ENCODE measurements at places on chromosomes 6 and 20. TPM values are rescaled to one million over a fixed set of nuclear protein-coding genes. Genes with fewer than 3 reads are reported as not detected.

Gene LRRN4
- total RNA-seq, result not detected

Gene ULBP1
- 0.27 TPM for total RNA-seq

Gene DSTN
- total RNA-seq, result 616 TPM

Gene RAET1E
- total RNA-seq, result 90.1 TPM

GRCh38 chr6:156420172-156420993 is 356.8 kb upstream of the ARID1B start:
- H3K27me3 ChIP-seq, result no peaks in the 10 kb centered on the region
- no peaks in the 10 kb centered on the region for H3K36me3 ChIP-seq
- H3K4me3 ChIP-seq, result no peak overlapping the region
- no peak overlapping the region for H3K27ac ChIP-seq
- DNase-seq, result no peak

- H3K27ac ChIP-seq, result no peak overlapping the region
- H3K4me1 ChIP-seq, result peaks cover 9% of the 10 kb centered on the region
- H3K27me3 ChIP-seq, result no peaks in the 10 kb centered on the region
- no peak overlapping the region for H3K4me3 ChIP-seq
- no peak for DNase-seq
These were observed 173.8 kb downstream of the PTPRK start for GRCh38 chr6:128346569-128346968.

DNA sequence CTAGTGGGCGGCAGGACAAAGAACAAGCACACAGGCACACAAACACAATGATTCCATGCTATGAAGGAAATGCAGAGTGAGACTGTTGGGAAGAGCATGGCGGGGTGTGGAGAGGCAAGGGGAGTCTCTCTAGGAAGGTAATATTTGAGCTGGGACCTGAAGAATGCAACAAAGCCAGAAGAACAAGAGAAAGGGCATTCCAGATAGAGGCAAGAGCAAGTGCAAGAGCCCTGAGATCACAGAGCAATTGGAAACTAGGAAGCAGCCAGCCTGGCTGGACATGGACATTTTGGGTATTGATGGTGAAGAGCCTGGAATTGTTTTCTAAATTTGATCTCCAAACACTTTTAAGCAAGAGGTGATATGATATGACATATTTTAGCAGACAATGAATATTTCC is 15.4 kb downstream of the SRXN1 start:
- H3K36me3 ChIP-seq, result no peaks in the 10 kb centered on the region
- H3K27me3 ChIP-seq, result peaks cover 54% of the 10 kb centered on the region
- H3K4me1 ChIP-seq, result peaks cover 4% of the 10 kb centered on the region
- H3K27ac ChIP-seq, result no peak overlapping the region
- no peak overlapping the region for H3K4me3 ChIP-seq

- no peaks in the 10 kb centered on the region for H3K36me3 ChIP-seq
- no peak overlapping the region for H3K4me3 ChIP-seq
- H3K4me1 ChIP-seq, result no peaks in the 10 kb centered on the region
- H3K27ac ChIP-seq, result no peak overlapping the region
- no peaks in the 10 kb centered on the region for H3K27me3 ChIP-seq
- no peak for DNase-seq
These were observed 1108.1 kb downstream of the GRIK2 start for GRCh38 chr6:102501615-102502014.

DNA sequence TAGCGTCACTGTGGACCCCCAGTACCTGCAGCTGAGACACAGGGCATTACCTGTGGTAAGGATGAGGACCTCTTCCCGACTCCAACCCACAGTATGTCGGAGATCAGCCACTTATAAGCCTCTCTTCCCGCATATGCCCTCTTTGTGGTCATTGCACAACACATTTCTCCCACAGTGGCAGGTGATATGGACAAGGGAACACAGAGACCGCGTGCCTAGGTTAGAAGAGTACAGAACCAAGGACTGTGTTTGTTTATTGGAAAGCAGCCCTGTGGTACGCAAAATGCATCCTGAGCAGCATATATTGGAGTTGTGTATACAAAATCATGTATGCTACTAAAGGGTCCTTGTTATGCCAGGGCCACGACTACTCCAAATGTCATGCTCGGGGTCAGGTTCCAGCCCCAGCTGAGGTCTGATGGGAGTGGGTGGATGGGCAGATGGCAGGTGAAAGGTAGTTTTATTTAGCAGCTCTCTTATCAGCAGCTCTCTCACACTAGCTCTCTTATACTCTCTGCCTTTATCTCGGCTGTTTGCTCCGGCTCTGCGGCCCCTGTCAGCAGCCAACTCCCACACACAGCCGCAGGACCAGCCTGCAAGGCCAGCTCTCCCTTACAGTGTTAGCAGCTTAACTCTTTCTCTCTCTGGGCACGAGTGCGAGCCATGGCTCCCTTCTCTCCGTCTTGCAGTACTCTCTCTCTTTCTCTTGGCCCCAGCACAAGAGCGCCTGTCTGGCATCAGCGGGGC is 569.0 kb downstream of the KIF16B start:
- H3K27ac ChIP-seq, result no peak overlapping the region
- H3K27me3 ChIP-seq, result no peaks in the 10 kb centered on the region
- DNase-seq, result no peak
- H3K4me3 ChIP-seq, result no peak overlapping the region
- no peaks in the 10 kb centered on the region for H3K4me1 ChIP-seq

DNA sequence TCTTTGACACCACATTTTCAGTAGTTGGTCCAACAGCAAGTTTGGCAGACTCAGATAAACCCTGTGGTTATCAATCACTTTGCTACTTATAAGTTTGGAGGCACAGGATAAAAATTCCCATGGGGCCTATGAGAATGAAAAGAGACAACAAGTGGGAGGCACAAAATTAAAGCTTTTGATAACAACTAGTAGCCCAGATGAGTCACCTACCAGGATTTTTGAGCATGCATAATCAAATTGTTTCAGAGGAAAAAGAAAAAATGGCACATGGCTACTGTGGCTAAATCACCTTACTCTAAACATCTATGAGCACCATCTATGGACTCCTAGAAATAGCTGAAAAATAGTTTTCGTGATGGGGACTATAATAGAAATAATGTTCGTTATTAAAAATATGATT is 40.8 kb upstream of the BMP5 start:
- H3K27ac ChIP-seq, result no peak overlapping the region
- DNase-seq, result no peak
- no peaks in the 10 kb centered on the region for H3K27me3 ChIP-seq
- no peak overlapping the region for H3K4me3 ChIP-seq

DNA sequence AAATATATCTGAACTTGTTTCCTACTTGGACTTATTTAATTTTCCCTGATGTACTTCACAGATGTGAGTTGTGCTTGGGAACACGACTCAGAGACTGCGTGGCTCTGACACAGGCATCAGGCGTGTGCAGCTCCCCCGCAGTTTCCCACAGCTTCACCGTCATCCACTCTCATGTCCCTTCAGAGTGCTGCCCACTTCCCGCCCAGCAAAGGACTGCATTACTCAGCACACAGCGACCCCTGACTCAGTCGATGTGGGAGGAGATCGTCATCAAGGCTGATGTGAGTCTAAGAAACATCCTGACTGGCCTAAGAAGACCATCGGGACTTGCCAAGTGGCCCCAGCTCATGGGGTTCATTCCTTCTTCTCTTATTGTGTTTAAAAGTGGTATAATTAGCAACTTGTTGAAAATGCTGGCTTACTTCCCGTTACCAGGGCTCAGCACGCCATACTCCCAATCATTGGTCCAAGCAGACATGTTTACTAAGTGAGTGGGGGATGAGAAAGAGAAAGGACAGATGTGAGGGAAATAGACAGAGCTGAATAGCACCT is 539.4 kb upstream of the JARID2 start:
- H3K4me3 ChIP-seq, result no peak overlapping the region
- H3K27ac ChIP-seq, result peak overlapping the region; percentile 64
- H3K36me3 ChIP-seq, result no peaks in the 10 kb centered on the region
- no peak for DNase-seq
- peaks cover 16% of the 10 kb centered on the region for H3K4me1 ChIP-seq
- H3K27me3 ChIP-seq, result no peaks in the 10 kb centered on the region

DNA sequence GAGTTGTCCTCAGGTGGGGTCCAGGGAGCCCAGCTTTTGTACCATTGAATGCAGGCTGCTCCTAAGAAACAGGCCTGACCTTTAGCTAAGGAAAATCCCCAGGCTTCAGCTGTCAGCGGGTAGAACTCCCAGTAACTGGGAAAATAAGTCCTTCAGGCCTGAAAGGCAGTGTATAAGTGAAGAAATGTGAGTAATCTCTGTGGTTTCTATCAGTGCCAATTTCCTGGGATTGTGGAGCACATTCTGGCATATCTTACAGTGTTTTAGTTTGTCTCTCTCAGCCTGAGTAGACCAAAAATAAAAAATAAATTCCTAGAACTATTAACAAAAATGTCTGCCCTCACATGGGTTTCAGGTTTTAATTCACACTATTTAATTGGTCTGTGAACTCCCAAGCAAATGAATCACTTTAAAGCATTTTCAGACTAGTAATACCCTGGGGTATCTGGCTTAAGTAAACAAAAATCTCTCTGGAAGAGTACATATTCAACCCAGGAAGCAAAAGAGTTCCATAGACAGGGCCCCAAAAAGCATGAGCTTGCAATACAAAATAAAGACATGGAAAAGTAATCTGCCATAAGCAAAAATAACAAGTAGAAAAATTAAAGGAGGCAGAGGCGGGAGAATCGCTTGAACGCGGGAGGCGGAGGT is 566.2 kb upstream of the NOX3 start:
- DNase-seq, result no peak

- H3K4me3 ChIP-seq, result no peak overlapping the region
- no peaks in the 10 kb centered on the region for H3K36me3 ChIP-seq
- no peak for DNase-seq
These were observed 41.6 kb downstream of the KCNQ2 start for GRCh38 chr20:63430891-63431290.

GRCh38 chr6:169852504-169853195 is 101.2 kb downstream of the ERMARD start:
- no peak overlapping the region for H3K4me3 ChIP-seq
- H3K36me3 ChIP-seq, result no peaks in the 10 kb centered on the region
- H3K4me1 ChIP-seq, result peaks cover 19% of the 10 kb centered on the region

GRCh38 chr20:35888657-35889056 is 65.6 kb downstream of the SCAND1 start:
- H3K4me1 ChIP-seq, result peaks cover under 1% of the 10 kb centered on the region
- H3K27me3 ChIP-seq, result no peaks in the 10 kb centered on the region
- H3K27ac ChIP-seq, result no peak overlapping the region
- no peak overlapping the region for H3K4me3 ChIP-seq
- H3K36me3 ChIP-seq, result peaks cover 14% of the 10 kb centered on the region

DNA sequence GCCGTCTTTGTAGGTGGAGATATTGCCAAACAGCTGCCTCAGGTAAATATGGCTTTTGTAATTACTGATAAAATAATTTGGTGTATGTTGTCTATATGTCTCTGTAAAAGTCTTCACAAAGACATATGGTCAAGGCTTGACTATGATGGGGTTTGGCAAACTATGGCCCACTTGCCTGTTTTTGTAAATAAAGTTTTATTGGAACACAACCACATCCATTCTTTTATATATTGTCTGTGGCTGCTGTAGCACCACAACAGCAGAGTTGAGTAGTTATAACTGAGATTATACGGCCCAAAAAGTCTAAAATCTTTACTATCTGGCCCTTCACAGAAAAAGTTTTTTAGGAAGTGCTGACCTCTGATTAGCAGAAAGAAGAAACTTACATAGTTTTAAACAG is 133.6 kb downstream of the DNAH8 start:
- no peak overlapping the region for H3K4me3 ChIP-seq
- H3K36me3 ChIP-seq, result no peaks in the 10 kb centered on the region
- H3K27ac ChIP-seq, result no peak overlapping the region
- peaks cover 13% of the 10 kb centered on the region for H3K27me3 ChIP-seq

DNA sequence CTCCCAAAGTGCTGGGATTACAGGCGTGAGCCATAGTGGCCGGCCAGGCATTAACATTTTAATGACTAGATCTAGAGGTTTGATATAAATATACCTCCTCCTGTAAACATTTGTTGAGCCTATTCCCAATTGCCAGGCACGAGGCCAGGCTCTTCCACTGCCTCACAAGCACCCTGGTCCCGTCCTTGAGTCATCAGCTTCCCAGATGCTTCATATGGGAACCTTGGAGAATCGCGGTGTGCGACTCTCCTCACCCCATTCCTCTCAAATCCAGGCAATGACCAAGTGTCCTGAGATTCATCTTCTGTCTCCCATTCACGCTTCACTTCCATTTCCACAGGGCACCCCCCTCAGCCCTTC is 35.9 kb upstream of the PIM1 start:
- DNase-seq, result no peak
- no peak overlapping the region for H3K4me3 ChIP-seq
- H3K4me1 ChIP-seq, result peaks cover 23% of the 10 kb centered on the region
- H3K36me3 ChIP-seq, result no peaks in the 10 kb centered on the region

GRCh38 chr6:77040568-77041195 is 422.6 kb downstream of the HTR1B start:
- no peak overlapping the region for H3K27ac ChIP-seq
- DNase-seq, result no peak
- no peaks in the 10 kb centered on the region for H3K4me1 ChIP-seq
- no peaks in the 10 kb centered on the region for H3K27me3 ChIP-seq
- H3K4me3 ChIP-seq, result no peak overlapping the region

DNA sequence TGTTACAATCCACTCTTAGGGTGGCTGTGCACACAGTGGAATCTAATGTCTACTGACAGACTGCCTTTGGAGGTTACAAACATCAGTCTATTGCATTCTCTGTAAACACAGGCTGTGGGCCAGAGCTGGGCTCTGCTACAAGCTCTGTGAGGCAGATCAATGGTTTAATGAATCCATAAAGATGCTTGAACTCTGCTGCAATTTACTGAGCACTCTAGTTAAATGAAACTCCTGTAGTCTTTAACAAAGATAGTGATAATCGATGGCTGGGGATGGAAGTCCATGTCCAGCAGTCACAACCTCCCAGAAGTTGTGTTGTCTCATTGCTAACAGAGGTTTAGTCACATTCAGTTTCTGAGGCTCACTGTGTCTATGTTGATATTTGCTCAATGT is 50.5 kb downstream of the SOBP start:
- peaks cover 4% of the 10 kb centered on the region for H3K4me1 ChIP-seq
- no peak for DNase-seq
- H3K27ac ChIP-seq, result no peak overlapping the region
- H3K4me3 ChIP-seq, result no peak overlapping the region

DNA sequence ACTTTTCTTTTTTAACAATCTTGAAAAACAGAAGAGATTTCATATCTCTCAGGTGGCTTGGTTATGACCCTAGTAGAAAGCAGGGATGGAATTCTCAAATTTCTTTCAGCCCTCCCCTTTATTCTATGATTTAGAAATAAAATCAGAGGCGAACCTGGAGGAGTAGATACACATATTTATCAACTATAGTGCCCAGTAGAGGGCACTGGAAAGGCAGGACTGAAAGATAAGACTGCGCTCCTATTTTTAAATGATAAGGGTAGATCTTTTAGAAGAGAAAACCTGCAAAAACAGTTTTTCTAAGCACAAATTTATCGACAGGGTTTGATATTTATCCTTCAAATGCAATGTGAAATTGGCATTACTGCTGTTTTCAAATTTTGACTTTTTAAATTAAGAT is 1296.6 kb downstream of the EPHA7 start:
- no peaks in the 10 kb centered on the region for H3K4me1 ChIP-seq
- H3K27me3 ChIP-seq, result no peaks in the 10 kb centered on the region
- no peak overlapping the region for H3K4me3 ChIP-seq
- DNase-seq, result no peak
